SHP77 (cell line): ENCODE measurements at places on chromosomes 12 and 14.

DNA sequence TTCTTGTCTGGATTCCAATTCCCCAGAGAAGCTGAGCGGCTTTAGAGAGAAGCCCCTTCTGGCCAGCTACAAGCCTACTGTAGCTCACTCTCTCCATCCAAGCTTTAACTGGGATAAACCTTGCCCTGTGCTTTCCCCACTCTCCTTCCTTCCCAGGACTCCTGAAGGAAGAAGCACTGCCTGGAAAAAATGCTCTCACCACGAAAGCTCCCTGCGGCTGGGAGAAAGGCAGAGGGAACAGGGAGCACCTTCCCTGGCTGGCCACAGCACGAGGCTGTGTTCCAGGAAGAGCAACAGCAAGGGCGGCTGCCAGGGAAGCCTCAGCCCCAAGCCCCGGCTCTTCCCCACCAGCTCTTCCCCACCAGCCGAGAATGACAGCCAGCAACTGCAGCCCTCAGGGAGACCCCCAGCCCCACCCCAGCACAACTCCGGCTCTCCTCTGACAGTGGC, 40.8 kb upstream of the PNMA1 start:
- no peak for DNase-seq

DNA sequence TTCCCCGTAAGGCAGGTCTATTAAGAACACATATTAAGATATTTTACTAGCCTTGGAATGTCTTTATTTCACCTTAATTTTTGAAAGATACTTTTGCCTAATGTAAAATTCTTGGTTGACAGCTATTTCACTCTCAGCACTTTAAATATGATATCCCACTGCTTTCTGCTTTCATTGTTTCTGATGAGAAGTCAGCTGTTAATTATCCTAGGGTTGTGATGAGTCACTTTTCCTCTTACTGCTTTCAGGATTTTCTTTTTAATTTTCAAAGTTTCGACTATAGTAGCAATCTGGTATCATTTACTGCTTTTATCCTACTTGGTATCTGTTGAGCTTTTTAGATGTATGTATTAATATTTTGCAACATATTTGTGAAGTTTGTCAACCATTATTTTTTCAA, 578.9 kb upstream of the ATP2B1 start:
- DNase-seq: no peak

GRCh38 chr14:100237735-100238418, 1.1 kb upstream of the YY1 start:
- DNase-seq: peak; percentile 40

GRCh38 chr14:49982082-49982481, 89.2 kb downstream of the ARF6 start:
- no peak for DNase-seq

DNA sequence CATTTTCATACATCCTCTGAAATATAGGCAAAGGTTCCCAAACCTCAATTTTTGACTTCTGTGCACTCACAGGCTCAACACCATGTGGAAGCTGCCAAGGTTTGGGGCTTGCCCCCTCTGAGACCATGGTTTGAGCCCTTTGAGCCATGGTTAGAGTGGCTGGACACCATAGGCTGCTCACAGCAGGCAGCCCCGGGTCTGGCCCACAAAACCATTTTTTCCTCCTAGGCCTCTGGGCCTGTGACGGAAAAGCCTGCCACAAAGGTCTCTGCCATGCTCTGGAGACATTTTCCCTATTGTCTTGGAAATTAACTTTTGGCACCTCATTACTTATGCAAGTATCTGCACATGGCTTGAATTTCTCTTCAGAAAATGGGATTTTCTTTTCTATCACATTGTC, 1113.2 kb upstream of the ATXN7L3B start:
- no peak for DNase-seq

DNA sequence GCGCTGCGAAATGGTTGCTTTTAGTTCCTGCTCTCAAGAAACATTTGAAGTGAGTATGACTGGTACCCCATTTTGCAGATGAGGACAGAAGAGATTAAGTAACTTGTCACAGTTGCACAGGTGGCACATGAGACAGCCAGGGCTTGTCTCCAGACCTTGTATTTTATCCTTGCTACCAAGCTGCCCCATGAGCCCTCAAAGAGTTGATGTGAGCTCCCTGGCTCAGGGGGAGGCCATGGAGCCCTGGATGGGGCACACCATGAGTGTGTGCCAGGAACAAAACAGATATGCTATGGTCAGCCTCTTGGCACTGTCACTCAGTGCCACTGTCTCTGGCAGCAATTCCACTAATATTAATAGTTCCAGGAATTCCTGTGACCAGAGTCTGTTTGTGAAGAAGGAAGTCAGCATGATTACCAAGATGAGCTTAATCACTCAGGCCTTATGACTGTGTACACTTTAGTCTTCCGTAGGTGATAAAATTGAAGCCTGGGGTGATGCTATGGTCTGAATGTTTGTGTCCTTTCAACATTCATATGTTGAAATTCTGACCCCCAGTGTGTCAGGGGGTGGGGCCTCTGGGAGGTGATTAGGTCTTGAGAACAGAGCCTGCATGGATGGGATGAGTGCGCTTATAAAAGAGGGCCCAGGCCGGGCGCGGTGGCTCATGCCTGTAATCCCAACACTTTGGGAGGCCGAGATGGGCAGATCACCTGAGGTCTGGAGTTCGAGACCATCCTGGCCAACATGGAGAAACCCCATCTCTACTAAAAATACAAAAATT, 806.8 kb downstream of the AACS start:
- DNase-seq: no peak

GRCh38 chr12:108457006-108457733, 57.9 kb upstream of the FICD start:
- peak; percentile 50 for DNase-seq

DNA sequence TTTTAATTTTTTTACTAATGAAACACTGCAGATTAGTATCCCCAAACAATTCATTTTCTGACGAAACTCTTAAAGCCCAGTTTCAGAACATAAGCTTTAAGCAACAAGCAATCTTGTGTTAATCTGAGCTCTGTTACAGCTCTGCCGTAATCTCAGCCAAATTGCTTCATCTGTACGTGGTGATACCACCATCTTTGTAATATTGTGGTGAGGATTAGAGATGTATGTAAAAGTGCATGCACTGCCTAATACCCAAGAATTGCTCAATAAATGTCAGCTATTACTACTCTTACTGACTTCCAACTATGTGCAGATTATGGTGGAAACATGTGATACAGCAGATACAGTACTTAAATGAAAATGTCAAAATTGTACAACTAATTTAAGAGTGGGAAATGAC, 1.8 kb downstream of the AKAP5 start:
- no peak for DNase-seq

- DNase-seq: no peak
Observed at GRCh38 chr14:91387169-91387835, 30.3 kb downstream of the CCDC88C start.

DNA sequence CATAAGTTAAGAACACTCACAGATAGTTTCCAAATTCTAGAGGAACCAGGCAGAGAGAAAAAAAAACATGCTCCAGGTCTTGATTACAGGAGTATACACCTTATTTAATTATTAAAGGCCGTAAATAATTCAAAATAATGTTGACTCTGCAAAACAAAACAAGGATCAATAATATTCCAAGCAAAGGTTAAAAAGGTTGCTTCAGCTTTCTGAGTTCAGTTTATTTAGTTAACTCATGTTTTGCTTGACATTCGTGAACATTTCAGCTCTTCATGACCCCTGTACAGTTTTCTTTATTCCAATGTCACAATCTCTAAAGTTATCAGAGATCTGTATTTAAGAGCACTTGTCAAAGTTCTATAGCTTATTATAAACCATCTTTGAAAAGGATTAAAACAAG, 19.6 kb downstream of the KLRF2 start:
- DNase-seq: no peak

DNA sequence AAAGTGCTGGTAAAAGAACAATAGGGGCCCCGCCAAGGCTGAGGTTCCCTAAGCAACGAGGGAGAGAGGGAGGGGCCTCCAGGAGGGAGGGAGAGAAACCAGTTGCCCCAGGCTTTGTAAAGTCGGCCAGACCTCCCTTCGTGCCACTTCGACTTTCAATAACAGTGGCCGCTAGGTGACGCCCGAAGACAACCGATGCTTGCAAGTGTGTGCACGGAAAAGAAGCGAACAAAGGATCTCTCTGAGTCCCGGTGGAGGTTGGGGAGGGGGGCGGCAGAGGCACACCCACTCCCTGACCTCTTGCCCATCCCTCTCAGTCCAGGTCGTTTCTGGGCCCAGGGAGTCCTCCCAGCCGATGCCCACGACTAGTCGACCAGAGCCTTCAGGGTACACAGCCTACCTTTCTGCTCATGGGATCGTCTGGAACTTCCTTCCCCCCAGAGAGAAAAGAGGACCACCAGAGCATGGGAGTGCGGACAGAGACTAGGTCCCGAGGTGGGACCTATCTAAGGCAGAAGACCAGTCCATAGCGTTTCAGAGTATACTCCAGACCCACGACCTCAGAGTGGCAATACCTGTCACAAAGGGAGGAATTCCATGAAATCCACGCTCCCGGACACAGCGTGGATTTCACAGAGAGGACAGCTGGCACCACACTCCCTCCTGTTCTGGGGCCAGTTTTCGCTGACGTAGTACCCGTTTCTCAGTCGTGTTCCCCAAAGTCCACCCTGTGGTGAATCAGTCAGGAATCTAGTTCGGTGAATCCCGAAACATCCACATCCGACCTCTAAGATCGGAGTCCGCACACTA, 262.7 kb upstream of the ALG10B start:
- DNase-seq: peak; percentile 64

DNA sequence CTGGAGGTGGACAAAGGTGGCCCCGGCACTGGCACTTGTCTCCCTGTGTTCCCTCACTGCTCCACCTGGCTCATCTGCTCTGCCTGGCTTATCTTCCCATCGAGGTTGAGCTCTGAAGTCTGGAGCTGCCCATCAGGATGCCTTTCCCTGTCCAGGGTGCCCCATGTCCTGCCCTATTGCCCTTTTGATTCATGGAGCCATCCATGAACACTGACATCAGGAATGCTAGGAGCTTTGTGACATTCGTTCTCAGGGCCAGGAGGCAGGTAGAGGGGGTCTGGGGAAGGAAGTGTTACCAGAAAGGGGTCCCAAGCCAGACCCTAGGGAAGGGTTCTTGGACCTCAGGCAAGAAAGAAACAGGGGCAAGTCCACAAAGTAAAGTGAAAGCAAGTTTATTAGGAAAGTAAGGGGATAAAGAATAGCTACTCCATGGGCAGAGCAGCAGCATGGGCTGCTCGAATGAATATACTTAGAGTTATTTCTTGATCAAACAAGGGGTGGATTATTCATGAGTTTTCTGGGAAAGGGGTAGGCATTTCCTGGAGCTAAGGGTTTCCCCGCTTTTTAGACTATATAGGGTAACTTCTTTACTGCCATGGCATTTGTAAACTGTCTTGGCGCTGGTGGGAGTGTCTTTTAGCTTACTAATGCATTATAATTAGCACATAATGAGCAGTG, 51.6 kb downstream of the RIN3 start:
- DNase-seq: no peak

- DNase-seq: no peak
Observed at GRCh38 chr12:125676366-125676765, 611.1 kb downstream of the AACS start.

DNA sequence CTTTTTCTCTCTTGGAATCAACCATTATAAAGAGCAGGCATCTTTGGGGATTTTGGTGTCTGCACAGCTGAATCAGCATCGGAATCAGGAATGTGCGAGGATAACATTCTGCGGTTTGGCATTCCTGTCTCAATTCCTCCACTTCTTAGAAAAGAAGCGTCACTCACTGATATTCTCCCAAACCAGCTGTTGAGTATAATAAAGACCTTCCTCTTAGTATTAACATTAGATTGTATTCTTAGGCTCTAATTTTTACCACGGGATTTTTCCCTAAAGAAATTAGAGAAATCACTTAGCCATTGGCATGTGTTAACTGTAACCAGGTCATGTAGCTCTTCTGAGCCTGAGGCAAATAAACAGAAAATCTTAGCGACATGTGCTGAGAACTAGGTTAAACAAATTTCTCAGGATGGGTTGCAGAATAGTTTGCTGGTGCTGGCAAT, 128.7 kb downstream of the TMX1 start:
- no peak for DNase-seq

DNA sequence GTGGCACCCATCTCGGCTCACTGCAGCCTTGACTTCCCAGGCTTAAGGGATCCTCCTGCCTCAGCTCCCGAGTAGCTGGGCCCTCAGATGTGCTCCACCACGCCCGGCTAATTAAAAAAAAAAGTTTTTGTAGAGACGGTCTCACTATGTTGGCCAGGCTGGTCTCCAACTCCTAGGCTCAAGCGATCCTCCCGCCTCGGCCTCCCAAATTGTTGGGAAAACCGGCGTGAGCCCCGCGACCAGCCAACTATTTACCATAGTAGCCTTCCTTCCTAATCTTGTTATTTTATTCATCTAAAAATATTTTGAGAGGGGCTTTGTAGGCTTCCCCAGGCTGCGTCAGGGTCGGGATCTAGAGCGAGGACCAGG, 25.4 kb upstream of the YY1 start:
- DNase-seq: no peak

GRCh38 chr14:77097006-77097699, 905 bp upstream of the CIPC start:
- no peak for DNase-seq

DNA sequence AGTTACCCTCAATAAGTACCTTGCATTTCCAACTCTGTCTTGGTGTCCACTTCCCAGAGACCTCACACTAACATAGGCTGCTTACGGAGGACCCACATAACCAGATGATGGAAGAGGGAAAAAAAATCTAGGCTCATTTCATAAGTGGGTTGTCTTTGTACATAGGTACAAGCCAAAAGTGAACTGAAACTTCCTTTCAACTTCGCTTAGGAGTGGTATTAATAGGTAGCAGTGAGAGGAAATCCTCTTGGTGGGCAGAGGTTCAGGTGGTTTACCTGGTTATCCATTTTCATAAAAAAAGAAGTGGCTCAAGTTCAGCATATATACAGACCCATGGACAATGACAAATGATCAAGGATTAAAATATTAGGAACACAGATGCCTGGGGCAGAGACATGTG, 35.8 kb upstream of the RNU6-7 start:
- DNase-seq: no peak

- no peak for DNase-seq
Observed at GRCh38 chr12:13079440-13079906, 24.0 kb downstream of the GSG1 start.

- peak; percentile 3 for DNase-seq
Observed at GRCh38 chr12:82383930-82384552, 25.7 kb downstream of the METTL25 start.

DNA sequence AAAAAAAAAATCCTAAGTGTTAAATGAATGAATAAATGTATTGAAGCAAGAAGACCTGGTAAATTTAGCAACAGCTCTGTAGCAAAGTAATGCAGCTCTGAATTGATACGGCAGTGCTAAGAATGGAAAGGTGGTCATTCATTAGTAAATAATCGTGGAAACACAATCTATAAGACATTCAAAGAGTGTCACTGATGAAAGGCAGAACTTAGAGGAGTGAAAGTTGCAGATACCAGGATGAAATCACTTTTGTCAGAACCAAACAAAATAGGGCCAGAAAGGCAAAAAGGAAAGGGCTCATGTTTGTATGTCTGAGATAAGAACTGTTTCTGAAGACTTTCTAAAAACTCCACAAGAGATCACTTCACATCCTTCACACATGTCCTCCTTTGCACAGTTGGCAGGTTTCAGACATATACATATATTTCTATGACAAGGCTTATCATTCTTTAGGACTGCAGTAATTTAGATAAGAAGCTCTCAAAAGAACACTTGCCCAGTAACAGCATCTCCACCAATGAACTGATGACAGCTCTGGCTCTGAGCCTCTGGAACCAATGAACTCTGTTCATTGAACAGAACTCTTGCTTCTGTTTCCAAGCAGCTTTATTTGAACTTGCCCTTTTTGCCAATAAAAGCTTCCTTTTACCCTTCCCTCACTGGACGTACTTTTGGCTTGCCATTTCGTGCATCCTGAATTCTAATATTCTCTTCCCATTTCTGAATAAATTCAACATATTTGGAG, 4.2 kb upstream of the LRR1 start:
- DNase-seq: no peak

- no peak for DNase-seq
Observed at GRCh38 chr12:49967777-49968250, 4.9 kb upstream of the AQP6 start.
